ENCODE measurements at places on chromosomes 5 and 9. TPM values are rescaled to one million over a fixed set of nuclear protein-coding genes. Genes with fewer than 3 reads are reported as not detected.

Gene MED22
- 18.8 TPM for total RNA-seq

- no peak for DNase-seq
Observed at GRCh38 chr5:135488727-135489465, 36.7 kb upstream of the TIFAB start.

GRCh38 chr5:5309645-5310044 lies 112.8 kb upstream of the ICE1 start:
- DNase-seq, result no peak

DNA sequence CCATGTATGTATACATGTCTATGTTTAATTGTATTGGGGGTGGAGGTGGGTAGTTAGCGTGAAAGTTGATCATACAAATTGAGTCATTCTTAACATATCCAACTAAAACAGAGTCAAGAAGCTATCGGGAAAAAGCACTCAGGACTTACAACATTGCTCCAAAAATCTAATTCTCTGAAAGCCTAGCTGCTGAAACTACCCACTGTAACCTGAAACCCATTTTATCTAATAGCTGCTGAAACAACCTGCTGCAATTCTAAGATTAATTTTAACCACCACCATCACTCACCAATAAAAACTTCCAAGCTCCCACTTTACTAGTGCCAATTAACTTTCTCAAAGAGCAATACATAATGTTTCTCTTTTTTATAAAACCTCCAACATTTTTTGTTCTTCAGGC lies 32.2 kb downstream of the KCNV2 start:
- no peak for DNase-seq

- no peak for DNase-seq
Observed at GRCh38 chr5:6704361-6704851, 8.8 kb upstream of the TENT4A start.

GRCh38 chr9:123034881-123035510 lies 1.5 kb downstream of the GPR21 start:
- no peak for DNase-seq

DNA sequence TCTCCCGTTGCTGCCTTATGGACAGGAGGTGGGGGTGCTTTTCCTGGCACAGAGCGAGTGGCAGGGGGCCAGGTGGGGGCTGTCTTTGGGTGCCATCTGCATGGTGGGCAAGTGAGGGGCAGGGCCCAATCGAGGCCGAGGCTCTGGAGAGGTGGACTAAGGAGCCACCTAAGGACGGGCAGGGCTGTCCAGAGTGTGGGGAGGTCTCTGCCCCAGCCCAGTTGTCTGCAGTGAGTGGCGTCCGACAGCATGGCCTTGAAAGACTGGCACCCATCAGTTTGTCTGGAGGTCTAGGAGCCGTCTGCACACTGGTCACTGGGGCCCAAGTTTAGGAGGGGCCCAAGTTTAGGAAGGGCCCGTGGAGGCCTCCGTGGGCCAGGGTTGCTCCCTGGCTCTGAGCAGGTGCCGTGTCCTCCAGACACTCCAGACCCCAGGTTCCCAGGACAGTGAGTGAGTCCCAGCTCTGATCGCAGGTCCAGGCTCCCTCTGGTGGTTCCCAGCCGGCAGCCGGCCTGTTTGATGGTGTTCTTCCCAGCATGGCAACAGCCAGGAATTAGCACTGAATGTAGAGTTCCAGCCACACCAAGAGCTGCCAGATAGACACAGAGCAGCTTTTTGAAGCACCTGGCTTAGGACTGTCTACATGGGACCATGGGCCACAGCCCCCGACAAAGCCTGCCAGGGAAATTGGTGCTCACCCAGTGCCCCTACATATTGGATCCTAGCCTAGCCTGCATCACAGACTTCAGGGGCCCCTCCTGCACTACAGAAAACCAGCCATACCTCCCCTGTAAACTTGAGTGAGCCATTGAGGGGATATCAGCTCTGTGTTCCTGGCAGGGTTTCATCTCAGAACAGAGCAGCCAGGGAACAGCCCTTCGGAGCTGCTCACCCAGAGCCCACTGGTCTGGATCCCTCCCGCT lies 120.9 kb downstream of the WNK2 start:
- DNase-seq, result peak; percentile 26

Gene TAF1L
- total RNA-seq, result not detected

DNA sequence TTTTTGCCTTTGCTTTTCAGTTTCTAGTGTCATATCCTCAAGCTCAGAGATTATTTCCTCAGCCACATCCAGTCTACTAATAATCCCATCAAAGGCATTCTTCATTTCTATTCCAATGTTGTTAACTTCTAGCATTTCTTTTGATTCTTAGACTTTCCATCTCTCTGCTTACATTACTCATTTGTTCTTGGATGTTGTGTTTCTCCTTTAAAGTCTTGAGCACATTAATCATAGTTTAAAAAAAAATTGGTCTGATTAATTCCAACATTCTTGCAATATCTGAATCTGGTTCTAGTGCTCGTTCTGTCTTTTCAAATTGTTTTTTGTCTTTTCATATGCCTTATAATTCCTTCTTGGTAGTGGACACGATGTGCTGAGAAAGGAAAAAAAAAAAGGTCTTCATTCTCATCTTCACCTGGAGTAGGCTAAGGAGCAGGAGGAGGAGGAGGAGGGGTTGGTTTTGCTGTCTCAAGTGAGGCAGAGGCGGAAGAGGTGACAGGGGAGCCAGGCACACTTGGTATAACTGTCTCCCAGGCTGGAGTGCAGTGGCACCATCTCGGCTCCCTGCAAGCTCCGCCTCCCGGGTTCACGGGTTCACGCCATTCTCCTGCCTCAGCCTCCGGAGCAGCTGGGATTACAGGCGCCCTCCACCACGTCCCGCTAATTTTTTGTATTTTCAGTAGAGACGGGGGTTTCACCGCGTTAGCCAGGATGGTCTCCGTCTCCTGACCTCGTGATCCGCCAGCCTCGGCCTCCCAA lies 16.3 kb downstream of the PRXL2C start:
- DNase-seq, result no peak

- no peak for DNase-seq
Observed at GRCh38 chr9:127106466-127106855, 16.0 kb downstream of the ANGPTL2 start.

Gene PCDHA9
- total RNA-seq, result 0.08 TPM

Gene JAK2
- total RNA-seq, result 17.2 TPM

Gene RABEPK
- total RNA-seq, result 11.0 TPM

Gene PCDHGB5
- total RNA-seq, result 3.4 TPM

Gene KCTD16
- total RNA-seq, result 0.11 TPM

DNA sequence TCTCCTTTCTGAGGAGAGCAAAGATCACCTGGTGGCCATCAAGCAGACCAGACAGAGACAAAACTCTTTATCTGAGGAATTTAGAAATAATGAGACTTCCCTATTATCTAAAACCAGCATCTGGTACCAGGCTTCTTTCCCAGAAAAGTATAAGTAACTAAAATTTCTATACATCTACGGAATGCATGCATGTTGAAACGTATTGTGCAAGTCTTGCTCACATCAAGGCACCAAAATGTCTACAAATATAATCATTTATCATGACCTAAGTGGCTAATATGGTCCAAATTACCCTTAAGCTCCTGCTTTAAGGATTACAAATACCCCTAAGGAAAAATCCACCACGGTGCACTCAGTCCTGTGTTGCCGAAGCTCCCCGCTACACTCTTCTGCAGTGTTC lies 286.3 kb downstream of the CDH18 start:
- DNase-seq, result no peak

GRCh38 chr9:78070521-78070920 lies 38.9 kb upstream of the GNAQ start:
- no peak for DNase-seq

Gene ASPN
- 0.46 TPM for total RNA-seq

GRCh38 chr9:106878934-106879333 lies 16.0 kb downstream of the ZNF462 start:
- DNase-seq, result peak; percentile 77

GRCh38 chr5:161944974-161945373 lies 97.1 kb downstream of the GABRA1 start:
- DNase-seq, result no peak

- peak; percentile 72 for DNase-seq
Observed at GRCh38 chr9:94681508-94681907, 42.2 kb upstream of the FBP1 start.

- DNase-seq, result no peak
Observed at GRCh38 chr9:114047717-114048116, 30.4 kb downstream of the AMBP start.

DNA sequence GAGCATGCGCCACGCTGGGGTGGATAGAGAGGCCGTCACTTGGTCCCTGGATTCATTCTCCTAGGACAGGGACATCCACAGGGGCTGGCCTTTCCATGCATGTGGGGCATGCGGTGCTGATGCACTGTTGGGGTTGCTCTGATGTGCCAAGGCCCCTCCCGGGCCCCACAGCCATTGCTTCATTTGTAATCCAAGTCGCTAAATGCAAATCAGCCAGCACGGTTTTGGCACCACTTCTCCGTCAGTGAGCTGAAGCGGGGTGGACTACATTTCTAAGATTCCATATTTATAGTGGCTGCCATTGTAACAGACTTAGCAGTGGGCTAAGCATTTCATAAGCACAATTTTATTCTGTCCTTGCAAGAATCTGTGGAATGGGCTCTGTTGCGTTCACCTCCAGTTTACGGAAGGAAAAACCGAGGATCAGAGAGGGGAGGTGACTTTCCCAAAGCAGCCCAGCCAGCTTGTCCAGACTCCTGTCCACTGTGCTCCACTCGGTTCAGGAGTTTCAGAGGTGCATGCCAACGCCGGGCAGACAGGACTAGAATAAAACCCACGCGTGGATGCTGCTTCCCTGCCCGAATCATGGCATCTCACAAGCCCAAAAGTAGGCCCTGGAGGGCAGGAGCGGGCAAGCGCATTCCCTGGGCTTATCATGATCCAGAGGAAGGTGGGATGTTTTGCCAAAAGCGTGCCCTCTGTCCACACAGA lies 102.6 kb upstream of the COL5A1 start:
- DNase-seq, result no peak

- DNase-seq, result no peak
Observed at GRCh38 chr5:25453500-25453899, 808.7 kb upstream of the CDH10 start.

DNA sequence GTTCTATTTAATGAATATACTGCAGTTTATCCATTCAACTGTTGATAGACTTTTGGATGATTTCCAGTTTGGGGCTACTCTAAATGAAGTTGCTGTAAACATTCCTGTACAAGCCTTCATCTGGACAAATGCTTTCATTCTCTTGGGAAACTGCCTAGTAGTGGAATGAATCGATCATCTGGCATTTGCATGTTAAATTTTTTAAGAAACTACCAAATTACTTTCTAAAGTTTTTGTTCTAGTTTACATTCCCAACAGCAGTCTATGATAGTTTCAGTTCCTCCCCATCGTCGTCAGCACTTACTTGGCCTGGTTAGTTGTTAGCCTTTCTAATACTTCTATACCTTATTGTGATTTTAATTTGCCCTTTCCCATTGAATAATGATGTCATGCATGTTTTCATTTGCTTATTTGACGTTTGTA lies 306.3 kb downstream of the FER start:
- DNase-seq, result no peak

DNA sequence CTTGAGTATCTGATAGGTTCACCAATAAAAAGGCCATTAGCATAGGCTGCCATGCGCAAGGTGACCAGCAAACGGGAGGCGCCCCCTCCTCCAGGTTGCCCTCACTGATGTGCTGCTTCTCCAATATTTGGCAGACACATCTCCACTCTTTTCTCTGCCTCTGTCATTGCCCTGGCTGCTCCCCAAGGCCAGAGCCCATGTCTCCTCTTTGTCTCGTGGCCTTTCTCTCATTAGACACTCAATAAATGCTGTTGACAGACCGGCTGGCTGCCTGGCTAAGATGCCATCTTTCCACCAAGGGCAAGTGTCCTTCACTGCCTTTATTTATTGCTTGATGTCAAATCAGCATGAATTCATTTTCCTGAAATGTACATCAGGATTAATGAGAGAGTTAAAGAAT lies 404.0 kb upstream of the KIF2A start:
- no peak for DNase-seq

Gene STPG3
- not detected for total RNA-seq

DNA sequence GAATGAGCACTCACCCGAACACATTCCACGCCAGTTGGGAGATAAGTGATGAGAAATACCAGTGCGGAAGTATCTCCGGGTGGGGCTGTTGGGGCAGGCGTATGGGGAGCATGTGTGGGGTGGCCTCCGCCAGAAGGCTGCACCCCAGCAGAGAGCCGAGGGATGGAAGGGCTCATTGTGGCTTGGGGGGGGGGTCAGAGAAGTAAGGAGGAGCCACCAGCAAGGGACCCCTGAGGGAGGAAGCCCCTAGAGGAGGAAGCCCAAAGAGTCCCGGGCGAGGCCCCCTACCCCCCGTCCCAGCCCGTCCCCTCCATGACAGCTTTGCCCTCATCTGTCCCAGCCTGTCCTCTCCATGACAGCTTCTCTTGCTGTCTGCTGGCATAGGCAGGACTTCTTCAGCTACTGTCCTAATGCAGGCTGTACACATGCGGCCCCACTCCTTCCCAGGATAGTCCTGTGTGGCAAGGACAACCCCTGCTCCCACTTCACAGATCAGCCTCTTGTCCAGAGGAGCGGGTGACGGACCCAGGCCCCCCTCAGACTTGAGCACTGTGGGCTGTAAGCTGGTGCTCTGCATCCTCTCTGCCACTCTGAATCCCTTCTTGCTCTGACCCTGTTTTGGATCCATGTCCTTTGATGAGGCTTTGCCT lies 239.6 kb downstream of the CACNA1B start:
- DNase-seq, result no peak

Gene PCDHB2
- 1.2 TPM for total RNA-seq

DNA sequence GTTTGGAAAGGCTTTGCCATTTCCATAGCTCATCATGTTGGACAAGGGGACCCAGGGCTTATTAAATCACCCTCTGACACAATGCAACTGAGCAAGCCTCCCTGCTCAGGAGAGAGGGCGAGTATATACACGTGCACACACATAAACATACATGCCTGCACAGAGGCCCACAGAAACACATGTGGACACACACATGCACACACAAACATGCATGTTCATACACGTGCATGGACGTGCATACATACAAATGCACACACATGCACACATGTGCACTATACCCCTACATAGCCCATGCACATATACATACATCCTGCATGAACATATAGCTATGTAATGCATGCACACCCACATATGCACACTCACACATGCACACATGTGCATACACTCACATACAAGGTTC lies 99.5 kb upstream of the ALDH1B1 start:
- DNase-seq, result no peak

Data from left colon (tissue), 2 donors.